ENCODE measurements at places on chromosomes 7 and 10.

DNA sequence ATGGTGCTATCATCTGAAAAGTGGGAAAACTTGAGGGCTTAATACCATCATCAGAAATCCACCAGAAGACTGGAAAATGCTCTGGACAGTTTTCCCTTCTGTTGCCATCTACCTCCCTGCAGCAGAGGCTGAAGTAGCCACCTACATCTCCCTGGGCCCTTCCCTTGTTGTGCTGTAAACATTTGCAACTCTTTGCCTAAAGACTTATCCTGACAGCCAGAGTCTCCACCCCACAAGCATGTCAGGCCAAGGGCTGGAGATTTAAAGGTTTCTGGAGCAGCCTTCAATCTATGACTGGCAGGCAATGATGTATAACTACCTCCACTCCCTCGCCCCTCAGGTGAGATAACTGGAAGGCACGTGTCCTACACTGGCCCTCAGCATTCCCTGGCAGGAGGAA lies 29.7 kb upstream of the INMT start:
- DNase-seq = no peak

DNA sequence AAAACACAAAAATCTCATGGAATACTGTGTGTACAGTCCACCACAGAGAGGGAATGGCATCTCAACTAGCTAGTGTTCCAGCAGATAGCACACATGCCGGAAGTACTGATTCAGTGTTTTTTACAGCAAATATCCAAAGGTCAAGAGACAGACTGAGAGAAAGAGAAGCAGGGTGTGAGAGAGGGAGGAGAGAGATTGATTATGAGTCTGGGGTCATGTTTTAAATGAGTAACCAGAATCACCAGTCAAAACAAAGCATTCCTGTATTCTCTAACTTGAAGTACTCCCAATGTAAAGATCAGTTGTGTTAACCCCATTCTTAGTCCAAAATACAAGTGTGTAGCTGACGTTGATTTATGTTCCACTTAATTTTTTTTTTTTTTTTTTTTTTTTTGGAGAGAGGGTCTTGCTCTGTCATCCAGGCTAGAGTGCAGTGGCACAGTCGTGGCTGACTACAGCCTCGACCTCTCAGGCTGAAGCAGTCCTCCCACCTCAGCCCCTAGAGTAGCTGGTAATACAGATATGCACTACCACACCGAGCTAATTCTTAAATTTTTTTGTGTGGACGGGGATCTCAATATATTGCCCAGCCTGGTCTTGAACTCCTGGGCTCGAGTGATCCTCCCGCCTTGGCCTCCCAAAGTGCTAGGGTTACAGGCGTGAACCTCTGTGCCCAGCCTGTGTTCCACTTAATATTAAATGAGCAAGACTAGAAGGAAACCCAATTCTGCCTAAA lies 114.2 kb downstream of the TAF3 start:
- no peak for DNase-seq

DNA sequence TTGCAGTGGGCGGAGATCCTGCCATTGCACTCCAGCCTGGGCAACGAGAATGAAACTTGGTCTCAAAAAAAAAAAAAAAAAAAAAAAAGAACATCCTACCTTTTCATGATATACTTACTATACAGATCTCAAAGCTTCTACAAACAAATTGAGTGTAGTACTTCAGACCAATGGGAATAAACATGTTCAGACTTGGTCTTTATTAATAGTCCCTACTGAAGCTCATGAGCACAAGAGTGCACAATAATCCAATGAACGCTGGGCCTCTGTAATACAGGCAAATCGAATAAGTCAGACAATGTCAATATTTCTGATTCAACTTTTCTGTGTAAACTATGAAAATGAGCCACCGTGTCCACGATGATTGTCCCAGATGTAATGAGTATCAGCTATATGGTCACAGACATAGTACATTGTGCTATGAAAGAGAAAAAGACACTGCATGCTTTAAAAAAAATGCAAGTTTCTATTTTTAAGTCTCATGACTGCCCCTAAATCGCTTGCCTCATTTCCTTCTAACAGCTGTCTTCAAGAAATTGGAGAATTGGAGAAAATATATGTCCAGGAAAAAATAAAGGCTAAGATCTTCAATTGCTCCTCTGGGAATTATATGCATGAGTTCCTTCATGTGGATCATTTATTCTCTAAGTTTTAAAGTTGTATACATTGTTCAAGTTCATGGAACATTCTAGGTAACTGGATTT lies 64.0 kb upstream of the CTTNBP2 start:
- DNase-seq = no peak

- peak; percentile 80 for DNase-seq
Observed at GRCh38 chr10:69327463-69328379, 49.4 kb downstream of the HK1 start.

GRCh38 chr10:131021246-131021895 lies 290.1 kb downstream of the TCERG1L start:
- DNase-seq = no peak

GRCh38 chr10:47078393-47079203 lies 167.4 kb downstream of the PTPN20 start:
- DNase-seq = no peak

DNA sequence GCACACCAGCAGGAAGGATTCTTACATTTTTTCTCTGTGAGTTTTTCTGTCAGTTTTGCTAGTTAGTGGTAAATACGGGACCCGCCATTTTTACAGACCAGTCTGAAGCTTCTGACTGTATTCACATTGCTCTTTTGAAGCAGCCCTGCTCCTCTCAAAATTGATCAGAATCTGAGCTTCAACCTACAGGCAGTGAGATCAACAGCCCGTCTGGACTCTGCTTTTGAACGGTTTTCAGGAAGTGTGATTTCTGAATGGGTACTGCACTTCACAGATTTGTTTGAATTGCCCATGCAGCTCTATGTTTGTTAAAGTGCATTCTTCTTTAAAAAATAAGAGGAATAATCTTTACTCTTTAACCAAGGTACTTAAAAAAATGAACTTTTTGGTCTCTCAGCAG lies 8.9 kb downstream of the PURB start:
- no peak for DNase-seq

GRCh38 chr10:26214004-26214403 lies 2.6 kb upstream of the GAD2 start:
- no peak for DNase-seq

DNA sequence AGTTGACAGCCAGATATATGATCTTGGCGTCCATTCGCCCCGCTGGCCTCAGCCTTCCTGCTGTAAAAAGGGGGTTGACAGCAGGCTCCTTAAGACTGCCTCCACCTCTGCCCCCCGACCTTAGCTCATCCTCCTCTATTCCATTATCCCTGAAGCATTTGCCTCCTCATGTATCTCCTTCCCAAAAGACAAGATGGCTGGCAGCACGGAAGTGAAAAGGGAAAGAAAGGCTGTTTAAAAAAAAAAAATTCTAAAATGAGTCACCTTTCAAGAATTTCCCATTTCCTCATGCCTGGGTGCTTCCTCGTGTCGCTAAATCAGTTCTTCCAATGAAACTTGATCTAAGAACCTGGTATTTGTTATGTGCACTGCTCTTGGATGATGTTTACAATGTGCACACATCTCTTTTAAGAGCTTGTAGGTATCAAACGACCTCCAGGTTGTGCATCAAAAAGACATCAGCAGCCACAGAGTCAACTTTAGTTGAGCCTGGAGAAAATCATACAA lies 1.7 kb downstream of the SCRN1 start:
- no peak for DNase-seq

DNA sequence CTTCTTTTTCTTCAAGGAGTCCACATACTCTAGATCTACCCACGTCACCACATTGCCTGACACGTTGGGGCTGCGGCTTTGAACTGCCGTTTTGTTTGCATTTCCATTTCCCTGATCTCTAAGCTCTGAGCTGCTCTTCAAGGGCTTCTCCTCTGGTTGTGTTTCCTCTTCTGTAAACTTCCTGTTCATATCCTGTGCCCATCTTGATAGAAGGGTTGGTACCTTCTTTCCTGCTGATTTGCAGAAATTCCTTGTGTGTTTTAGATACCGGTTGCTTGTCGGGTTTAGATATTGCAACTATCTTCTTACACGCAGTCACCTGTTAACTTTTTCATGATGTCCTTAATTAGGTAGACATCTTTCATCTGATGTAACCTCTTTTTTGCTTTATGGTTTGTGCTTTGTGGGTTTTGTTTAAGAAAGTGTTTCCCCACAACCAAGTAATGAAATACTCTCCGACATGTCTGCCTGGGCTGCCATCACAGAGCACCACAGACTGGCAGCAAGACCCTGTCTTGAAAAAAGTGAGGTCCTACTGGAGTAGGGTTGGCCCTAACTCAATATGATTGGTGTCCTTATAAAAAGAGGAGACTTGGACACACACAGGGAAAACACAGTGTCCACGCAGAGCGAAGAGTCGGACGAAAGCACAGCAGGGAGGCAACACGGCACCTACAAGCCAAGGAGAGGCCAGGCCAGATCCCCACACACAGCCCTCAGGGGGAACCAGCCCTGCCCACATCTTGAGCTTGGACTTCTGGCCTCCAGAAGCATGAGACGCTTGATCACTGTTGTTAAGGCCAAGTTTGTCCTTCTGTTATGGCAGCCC lies 99.1 kb upstream of the PDGFA start:
- peak; percentile 68 for DNase-seq

DNA sequence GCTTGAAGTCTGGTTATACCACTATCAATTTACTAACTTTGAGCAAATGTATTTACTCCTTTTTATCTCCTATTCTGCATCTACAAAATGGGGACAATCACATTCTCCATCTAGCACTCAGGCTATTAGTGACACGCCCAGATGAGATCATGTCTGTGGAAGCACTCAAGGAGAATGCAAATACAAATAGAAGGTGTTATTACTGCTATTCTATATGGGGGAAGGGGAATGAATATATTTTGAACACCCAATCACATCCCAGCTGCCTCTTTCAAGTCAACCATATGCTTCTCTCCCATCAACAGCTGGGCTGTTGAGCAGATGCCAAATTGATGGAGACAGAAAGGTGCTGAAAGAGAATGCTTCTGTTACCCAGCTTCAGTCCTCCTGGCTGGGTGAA lies 23.5 kb downstream of the SGMS1 start:
- no peak for DNase-seq

DNA sequence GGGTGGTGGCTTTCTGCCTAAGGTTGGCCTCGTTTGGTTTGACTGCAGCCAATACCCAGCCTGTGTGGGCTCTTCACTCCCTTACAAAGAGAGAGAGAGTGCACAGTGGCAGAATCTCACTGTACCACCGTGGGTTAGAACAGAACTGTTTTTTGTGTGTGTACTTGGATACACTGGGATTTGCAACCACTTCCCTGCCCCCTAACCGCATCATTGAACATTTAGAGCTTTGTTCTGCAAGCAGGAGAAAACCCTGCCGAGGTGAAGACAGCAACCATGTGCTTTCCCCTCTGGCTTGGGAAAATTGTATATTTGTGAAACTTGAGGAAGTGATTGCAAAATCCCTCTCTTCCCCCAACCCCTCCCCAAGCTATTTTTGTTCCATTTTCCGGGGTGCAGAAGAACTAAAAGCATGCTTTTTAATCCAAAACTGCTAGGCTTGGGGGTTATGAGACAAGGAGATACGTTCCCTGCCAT lies 201.2 kb downstream of the TCF7L2 start:
- no peak for DNase-seq

DNA sequence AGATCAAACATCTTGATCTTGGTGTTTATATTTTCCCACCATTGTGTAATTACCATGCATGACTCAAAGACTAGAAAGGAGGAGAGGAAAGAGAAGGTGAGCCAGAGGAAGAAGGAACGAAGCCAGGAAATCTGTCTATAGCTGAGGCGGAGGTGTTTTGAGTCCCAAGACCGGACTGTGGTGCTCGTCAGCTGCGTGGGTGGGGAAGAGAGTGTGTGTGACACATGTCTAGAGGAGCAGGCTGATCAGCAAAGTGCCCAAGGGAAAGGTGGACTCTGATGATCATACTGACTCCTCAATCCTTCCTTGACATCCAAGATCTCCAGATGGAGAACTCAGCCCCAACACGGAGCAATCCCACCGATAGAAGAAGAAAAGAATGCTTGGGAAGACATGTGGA lies 189.5 kb upstream of the MINDY3 start:
- DNase-seq = no peak

- DNase-seq = no peak
Observed at GRCh38 chr10:68759967-68760366, 38.9 kb downstream of the CCAR1 start.

GRCh38 chr7:7519056-7519455 lies 16.6 kb downstream of the COL28A1 start:
- no peak for DNase-seq

GRCh38 chr7:92925876-92926696 lies 89.7 kb upstream of the CDK6 start:
- DNase-seq = no peak

DNA sequence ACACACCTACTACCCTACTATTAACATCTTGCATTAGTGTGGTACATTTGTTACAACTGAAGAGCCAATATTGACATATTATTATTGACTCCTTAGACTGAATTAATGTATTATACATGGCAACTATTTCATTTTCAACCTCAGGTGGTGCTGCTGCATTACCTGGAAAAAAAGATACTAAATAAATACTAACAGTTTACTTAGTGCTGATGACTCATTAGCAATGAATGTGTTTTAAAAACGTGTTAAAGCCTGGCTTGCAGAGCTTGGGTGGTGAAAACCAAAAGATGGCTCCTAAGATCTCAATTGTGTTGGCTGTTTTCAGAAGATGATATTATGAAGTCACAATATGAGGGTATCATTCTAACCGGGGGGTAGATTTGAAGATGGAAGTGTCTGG lies 34.8 kb downstream of the CFAP43 start:
- DNase-seq = no peak

DNA sequence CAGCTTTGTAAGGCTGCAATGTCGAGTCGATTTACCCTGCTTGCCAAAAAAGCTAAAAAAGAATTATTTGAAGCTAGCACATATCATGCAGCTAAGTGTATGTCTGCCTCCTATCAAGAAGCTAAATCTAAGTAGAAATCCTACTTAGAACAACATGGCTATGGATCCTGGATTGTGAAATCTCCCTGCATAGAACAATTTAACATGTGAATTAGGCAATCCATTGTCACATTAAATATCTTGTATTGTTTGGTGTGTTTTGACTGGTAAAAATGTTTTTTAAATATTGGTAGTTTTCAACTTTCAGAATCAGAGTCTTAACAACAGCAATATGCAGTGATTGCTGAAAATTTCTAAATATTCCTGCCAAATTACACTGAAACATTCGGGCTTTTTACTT lies 73.3 kb downstream of the SKIDA1 start:
- DNase-seq = no peak

GRCh38 chr10:110502851-110503301 lies 5.2 kb downstream of the DUSP5 start:
- DNase-seq = no peak

DNA sequence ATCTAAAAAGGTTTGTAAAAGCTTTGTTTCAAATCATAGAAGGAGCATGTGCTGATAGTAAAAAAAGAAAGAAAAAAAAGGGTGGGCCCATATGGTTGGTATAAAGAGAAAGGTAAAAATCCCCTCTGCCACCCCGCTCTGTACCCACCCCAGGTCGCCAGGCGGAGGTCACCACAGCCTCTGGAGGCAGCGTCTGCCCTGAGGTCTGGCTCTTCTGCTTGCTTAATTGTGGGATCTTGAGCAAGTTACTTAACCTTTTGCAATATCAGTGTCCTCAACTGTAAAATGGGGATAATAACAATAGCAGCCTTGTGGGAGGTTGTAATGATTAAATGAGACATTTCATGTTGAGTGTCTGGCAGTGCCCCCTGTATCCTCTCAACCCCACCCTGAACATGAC lies 10.7 kb upstream of the PCBD1 start:
- no peak for DNase-seq
